ENCODE measurements at places on chromosomes 2 and 18.

DNA sequence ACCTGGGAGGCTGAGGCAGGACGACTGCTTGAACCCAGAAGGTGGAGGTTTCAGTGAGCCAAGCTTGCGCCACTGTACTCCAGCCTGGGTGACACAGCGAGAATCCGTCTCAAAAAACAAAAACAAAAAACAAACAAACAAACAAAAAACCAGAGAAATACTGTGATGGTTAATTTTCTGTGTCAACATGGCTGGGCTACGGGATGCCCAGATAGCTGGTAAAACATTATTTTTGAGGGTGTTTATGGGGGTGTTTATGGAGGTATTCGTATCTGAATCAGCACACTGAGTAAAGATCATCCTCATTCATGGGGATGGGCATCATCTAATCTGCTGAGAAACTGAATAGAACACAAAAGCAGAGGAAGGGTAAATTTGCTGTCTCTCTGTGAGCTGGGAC is 40.8 kb upstream of the COX7A2L start:
- H3K4me3 ChIP-seq = no peak overlapping the region
- no peaks in the 10 kb centered on the region for H3K27me3 ChIP-seq
- DNase-seq = no peak
- H3K4me1 ChIP-seq = no peaks in the 10 kb centered on the region
- H3K36me3 ChIP-seq = no peaks in the 10 kb centered on the region

GRCh38 chr18:80175451-80176204 is 66.6 kb downstream of the ADNP2 start:
- no peak overlapping the region for H3K27ac ChIP-seq
- H3K36me3 ChIP-seq = no peaks in the 10 kb centered on the region
- H3K4me3 ChIP-seq = no peak overlapping the region
- H3K4me1 ChIP-seq = no peaks in the 10 kb centered on the region

DNA sequence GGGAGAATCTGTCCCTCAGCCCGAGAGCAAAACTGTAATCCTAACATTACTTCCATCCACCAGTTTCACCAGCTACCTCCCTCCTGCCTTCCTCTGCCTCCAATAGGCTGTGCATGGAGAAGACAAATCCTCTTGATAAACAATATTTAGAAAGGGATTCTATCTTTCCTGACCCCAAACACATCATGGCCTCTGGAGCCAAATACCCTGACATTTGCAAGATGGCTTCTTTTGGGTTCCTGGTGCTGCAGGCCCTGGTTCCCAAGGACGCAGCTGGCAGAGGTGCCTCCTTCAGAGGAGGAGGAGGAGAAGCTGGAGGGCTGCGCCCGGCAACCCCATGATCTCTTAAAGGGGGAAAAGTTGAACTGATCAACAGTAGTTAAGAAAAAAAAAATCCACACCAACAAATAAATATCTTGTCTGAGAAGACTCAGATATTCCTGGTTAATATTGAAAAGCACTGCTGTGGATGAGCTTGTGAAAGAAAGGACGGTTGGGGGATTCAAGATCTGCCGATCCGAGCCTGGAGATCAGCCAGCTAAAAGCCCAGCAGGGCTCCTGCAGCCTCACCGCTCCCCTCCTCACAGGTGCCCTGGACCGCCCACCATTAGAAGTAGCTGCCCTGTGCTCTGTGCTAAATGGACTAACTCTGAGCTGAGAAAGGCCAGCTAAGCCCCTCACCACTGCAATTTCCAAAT is 116.8 kb downstream of the MSH2 start:
- H3K27ac ChIP-seq = no peak overlapping the region
- H3K4me1 ChIP-seq = peaks cover 4% of the 10 kb centered on the region
- no peak for DNase-seq
- no peak overlapping the region for H3K4me3 ChIP-seq
- peaks cover 37% of the 10 kb centered on the region for H3K27me3 ChIP-seq

GRCh38 chr2:160719116-160719515 is 225.5 kb upstream of the RBMS1 start:
- no peaks in the 10 kb centered on the region for H3K36me3 ChIP-seq
- DNase-seq = no peak
- no peak overlapping the region for H3K4me3 ChIP-seq

DNA sequence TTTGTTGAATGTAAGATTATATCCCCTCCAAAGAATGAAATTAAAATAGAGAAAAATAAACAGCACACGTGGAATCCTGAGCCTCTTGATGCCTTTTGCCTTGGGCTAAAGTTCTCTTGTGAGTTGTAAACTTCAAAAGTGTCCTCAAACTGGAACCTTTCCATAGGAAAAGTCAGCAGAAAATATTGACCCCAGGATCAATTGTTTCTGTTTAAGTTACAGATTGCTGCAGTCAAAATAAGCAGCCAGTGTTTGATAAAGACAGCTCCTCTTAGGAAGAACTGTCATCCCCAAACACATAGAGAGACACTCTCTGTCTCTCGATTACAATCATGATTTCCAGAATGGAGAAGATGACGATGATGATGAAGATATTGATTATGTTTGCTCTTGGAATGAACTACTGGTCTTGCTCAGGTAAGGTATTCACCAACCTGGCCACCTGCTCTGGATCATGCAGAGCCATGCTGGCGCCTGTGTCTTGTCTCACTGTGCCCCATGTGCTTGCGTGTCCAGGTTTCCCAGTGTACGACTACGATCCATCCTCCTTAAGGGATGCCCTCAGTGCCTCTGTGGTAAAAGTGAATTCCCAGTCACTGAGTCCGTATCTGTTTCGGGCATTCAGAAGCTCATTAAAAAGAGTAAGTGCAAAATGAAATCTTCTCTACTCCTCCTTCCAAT is at the start of gene SPP2:
Gene SPP2, plus strand, starts transcription at position 248 of the 681 bp plus-strand sequence. Its CDS starts 85 bp downstream, at position 333.
- no peak within 1 kb of the TSS for H3K27ac ChIP-seq
- H3K36me3 ChIP-seq = no peaks in the 10 kb centered on the region
- H3K4me3 ChIP-seq = no peak within 1 kb of the TSS
- peaks cover 8% of the 10 kb centered on the region for H3K27me3 ChIP-seq
- no peak for DNase-seq

DNA sequence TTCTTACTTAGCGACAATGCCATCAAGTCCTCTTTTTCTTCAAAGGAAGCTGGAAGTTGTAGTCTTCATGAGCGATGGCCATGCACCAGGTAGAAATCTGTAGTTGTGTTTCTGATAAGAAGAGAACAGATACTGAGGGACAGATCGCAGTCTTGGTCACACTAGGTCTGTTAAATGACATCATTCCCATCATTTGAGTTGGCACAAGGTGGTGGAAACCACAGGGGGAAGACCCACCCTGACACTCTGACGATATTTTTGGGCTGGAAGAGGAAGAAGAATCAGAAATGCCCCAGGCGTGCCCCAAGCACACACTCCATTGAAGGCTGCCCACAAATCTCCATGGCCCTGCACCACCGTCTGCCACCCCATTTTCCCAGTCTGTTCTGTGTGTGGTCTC is 89.0 kb upstream of the BOD1L2 start:
- peaks cover 2% of the 10 kb centered on the region for H3K4me1 ChIP-seq
- DNase-seq = no peak
- H3K4me3 ChIP-seq = no peak overlapping the region
- H3K36me3 ChIP-seq = no peaks in the 10 kb centered on the region
- H3K27me3 ChIP-seq = no peaks in the 10 kb centered on the region

GRCh38 chr2:101725038-101725437 is 27.5 kb downstream of the MAP4K4 start:
- no peaks in the 10 kb centered on the region for H3K36me3 ChIP-seq
- DNase-seq = no peak
- H3K4me3 ChIP-seq = no peak overlapping the region
- H3K27me3 ChIP-seq = no peaks in the 10 kb centered on the region
- H3K4me1 ChIP-seq = no peaks in the 10 kb centered on the region

DNA sequence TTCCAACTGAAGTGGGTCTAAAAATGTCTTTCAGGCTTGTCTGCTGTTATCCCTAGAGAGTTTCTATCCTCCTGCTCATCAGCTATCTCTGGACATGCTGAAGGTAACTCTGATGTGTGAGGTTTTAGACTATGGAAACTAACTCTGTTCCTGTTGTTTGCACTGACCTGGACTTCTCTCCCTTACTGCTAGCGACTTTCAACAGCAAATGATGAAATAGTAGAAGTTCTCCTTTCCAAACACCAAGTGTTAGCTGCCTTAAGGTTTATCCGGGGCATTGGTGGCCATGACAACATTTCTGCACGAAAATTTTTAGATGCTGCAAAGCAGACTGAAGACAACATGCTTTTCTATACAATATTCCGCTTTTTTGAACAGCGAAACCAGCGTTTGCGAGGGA is 26.9 kb downstream of the RMC1 start:
- H3K27me3 ChIP-seq = no peaks in the 10 kb centered on the region
- no peak for DNase-seq
- peaks cover 84% of the 10 kb centered on the region for H3K36me3 ChIP-seq
- H3K4me3 ChIP-seq = no peak overlapping the region

DNA sequence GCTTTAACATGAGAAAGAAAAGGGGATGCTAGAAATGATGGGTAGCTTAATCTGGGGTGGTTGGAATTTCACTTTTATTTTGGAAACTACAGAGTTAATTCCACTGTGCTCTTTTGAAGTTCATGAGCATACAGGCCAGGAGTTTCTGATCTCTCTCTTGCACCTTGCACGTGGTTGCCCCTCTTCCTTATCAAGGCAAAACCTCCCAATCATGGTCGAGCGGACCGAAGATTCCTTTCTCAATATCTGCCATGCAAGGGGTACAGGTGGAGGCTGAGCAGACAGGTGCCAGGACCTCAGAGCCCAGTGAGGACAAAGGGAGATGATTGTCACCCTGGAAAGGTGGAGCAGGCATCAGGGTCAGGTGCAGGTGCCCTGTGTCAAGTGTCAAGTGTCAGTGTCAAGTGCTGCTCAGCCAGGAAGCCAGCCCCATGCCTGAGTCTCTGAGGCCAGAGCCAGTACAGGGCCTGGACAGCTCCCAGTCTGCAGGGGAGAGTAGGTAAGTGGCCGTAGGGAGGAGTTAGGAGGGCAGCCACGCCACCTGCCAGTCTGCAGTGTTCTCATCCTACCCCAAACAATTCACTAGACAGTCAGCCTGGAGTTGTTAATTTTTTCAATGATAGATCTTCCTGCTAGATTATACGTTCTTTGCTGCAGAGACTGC is 42.2 kb downstream of the LPIN1 start:
- H3K4me1 ChIP-seq = no peaks in the 10 kb centered on the region
- H3K27me3 ChIP-seq = no peaks in the 10 kb centered on the region
- no peak overlapping the region for H3K4me3 ChIP-seq
- H3K36me3 ChIP-seq = peaks cover 53% of the 10 kb centered on the region
- no peak for DNase-seq

GRCh38 chr2:3637692-3638455 is 20.1 kb upstream of the ALLC start:
- DNase-seq = no peak
- H3K27me3 ChIP-seq = no peaks in the 10 kb centered on the region
- no peaks in the 10 kb centered on the region for H3K4me1 ChIP-seq
- H3K4me3 ChIP-seq = no peak overlapping the region
- H3K27ac ChIP-seq = no peak overlapping the region

GRCh38 chr18:53753601-53754000 is 470.9 kb downstream of the MBD2 start:
- no peak overlapping the region for H3K27ac ChIP-seq
- no peaks in the 10 kb centered on the region for H3K4me1 ChIP-seq
- no peaks in the 10 kb centered on the region for H3K36me3 ChIP-seq
- H3K27me3 ChIP-seq = no peaks in the 10 kb centered on the region
- DNase-seq = no peak

All from large intestine (tissue), 12 donors.